ENCODE measurements at places on chromosomes 1 and 21. TPM values are rescaled to one million over a fixed set of nuclear protein-coding genes. Genes with fewer than 3 reads are reported as not detected.
A peak's percentile ranks its signal among the peaks of the same experiment; 100 is the strongest.

GRCh38 chr1:109312246-109312645 lies 5.4 kb upstream of the MYBPHL start:
- peaks cover 53% of the 10 kb centered on the region for H3K36me3 ChIP-seq
- H3K27ac ChIP-seq, result no peak overlapping the region
- no peak for DNase-seq
- peaks cover 16% of the 10 kb centered on the region for H3K4me1 ChIP-seq
- no peak overlapping the region for H3K4me3 ChIP-seq

GRCh38 chr1:65260851-65261473 lies 48.4 kb upstream of the DNAJC6 start:
- DNase-seq, result no peak
- no peaks in the 10 kb centered on the region for H3K27me3 ChIP-seq
- H3K4me3 ChIP-seq, result no peak overlapping the region
- peaks cover 15% of the 10 kb centered on the region for H3K4me1 ChIP-seq
- no peaks in the 10 kb centered on the region for H3K36me3 ChIP-seq
- no peak overlapping the region for H3K27ac ChIP-seq

DNA sequence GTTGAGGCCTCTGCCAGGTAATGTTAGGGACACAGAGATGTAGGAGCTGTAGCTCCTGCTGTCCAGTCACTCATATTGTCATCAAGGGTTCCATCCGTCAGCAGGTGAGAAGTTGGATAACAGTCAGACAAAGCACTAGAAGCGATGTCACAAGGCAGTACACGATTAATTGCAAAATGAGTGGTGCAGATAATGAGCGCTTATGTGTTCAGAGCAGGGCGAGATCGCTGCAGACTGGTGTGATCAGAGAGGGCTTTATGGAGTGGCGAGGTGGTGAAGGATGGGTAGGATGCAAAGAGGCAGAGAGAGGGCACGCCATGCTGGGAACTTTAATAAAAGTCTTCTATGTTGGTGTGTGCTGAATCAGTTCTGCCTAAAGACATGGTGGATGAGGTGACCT lies 8.8 kb downstream of the TMCC2 start:
- DNase-seq, result peak; percentile 31
- H3K36me3 ChIP-seq, result no peaks in the 10 kb centered on the region
- no peak overlapping the region for H3K27ac ChIP-seq
- no peak overlapping the region for H3K4me3 ChIP-seq
- peaks cover 29% of the 10 kb centered on the region for H3K4me1 ChIP-seq
- no peaks in the 10 kb centered on the region for H3K27me3 ChIP-seq

The LCE1E gene
- not detected for total RNA-seq

- DNase-seq, result no peak
- H3K36me3 ChIP-seq, result no peaks in the 10 kb centered on the region
Measured at GRCh38 chr1:99441299-99442095, 177.2 kb downstream of the PLPPR4 start.

GRCh38 chr1:244080343-244080929 lies 29.4 kb downstream of the ZBTB18 start:
- no peak overlapping the region for H3K4me3 ChIP-seq
- no peaks in the 10 kb centered on the region for H3K36me3 ChIP-seq
- DNase-seq, result no peak
- no peak overlapping the region for H3K27ac ChIP-seq

The DVL1 gene
- total RNA-seq, result 66.0 TPM

GRCh38 chr1:246577720-246578106 lies 11.5 kb downstream of the CNST start:
- no peaks in the 10 kb centered on the region for H3K27me3 ChIP-seq
- no peak for DNase-seq
- H3K4me3 ChIP-seq, result no peak overlapping the region
- no peak overlapping the region for H3K27ac ChIP-seq
- H3K36me3 ChIP-seq, result no peaks in the 10 kb centered on the region
- H3K4me1 ChIP-seq, result peaks cover 22% of the 10 kb centered on the region

DNA sequence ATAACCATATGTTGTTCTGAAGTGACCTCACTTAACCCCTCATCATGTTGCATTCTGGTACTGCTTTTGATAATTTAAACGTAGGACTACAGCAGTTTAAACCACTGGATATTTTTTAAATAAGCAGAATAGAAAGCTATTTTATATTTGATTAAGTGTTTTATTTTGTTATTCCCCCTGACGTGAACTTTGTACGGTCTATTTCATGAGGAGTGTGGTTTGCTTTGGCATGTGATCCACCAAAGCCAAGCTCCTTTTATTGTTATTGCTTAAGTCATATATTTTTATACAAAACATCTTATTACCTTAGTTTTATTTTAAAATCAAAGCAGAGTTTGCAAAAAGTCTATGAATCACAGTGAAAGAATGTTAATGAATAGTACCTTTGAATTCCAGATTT lies 101.4 kb upstream of the L1TD1 start:
- no peaks in the 10 kb centered on the region for H3K27me3 ChIP-seq
- no peak overlapping the region for H3K27ac ChIP-seq
- peaks cover 5% of the 10 kb centered on the region for H3K36me3 ChIP-seq
- no peaks in the 10 kb centered on the region for H3K4me1 ChIP-seq
- H3K4me3 ChIP-seq, result no peak overlapping the region
- DNase-seq, result no peak

DNA sequence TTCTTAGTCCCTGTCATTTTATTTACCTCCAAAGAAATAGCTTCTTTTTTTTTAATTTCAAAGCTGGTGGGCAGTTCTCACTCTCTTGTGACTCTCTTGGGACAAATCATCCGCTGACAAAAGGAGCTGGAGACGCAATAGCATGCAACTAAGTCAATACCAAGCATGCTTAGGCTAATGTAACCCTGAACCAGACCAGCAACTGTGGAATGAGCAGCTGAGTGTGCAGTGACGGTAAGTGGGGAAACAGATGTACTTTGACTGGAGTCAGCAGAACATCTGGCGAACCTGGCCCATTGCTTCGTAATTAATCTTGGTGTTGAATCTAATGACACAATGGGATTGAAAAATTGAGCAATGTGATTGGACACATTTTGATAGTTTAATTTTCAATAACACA lies 280.7 kb upstream of the PLXNA2 start:
- peaks cover 2% of the 10 kb centered on the region for H3K4me1 ChIP-seq
- no peaks in the 10 kb centered on the region for H3K27me3 ChIP-seq
- no peak overlapping the region for H3K27ac ChIP-seq

The PADI1 gene
- total RNA-seq, result not detected

GRCh38 chr1:156033011-156033410 lies 12.3 kb upstream of the SSR2 start:
- H3K27me3 ChIP-seq, result no peaks in the 10 kb centered on the region
- no peak for DNase-seq

- H3K4me3 ChIP-seq, result no peak overlapping the region
- H3K36me3 ChIP-seq, result no peaks in the 10 kb centered on the region
- no peaks in the 10 kb centered on the region for H3K4me1 ChIP-seq
- no peaks in the 10 kb centered on the region for H3K27me3 ChIP-seq
Measured at GRCh38 chr1:60033066-60033465, 40.5 kb downstream of the C1orf87 start.

GRCh38 chr1:107897438-107898345 lies 67.3 kb downstream of the VAV3 start:
- no peaks in the 10 kb centered on the region for H3K36me3 ChIP-seq
- no peaks in the 10 kb centered on the region for H3K27me3 ChIP-seq
- H3K27ac ChIP-seq, result peak overlapping the region; percentile 18
- DNase-seq, result no peak
- H3K4me3 ChIP-seq, result no peak overlapping the region

- H3K4me1 ChIP-seq, result no peaks in the 10 kb centered on the region
- no peaks in the 10 kb centered on the region for H3K36me3 ChIP-seq
- no peak overlapping the region for H3K4me3 ChIP-seq
- no peaks in the 10 kb centered on the region for H3K27me3 ChIP-seq
Measured at GRCh38 chr1:24236789-24237371, 49.8 kb upstream of the IFNLR1 start.

The CD1D gene
- 5.3 TPM for total RNA-seq

DNA sequence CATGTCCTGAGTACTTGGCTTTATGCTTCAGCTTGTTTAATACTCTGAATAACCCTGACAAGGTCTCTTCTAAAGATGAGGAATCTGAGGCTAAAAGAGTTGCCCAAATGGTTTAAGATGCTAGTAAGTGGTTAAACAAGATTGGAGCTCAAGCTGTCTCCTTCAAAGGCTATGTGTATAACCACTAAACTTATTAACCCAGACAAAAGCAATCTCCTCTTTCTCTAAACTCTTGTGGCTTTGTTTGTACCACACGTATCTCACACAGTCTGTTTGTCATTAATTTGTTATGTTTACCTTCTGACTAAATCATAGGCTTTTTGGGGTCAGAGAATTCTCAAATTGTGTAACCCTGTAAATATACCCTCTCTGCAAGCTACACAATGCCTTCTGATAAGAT lies 89.9 kb downstream of the HMCN1 start:
- no peaks in the 10 kb centered on the region for H3K4me1 ChIP-seq
- no peak overlapping the region for H3K27ac ChIP-seq
- no peak for DNase-seq
- no peak overlapping the region for H3K4me3 ChIP-seq

DNA sequence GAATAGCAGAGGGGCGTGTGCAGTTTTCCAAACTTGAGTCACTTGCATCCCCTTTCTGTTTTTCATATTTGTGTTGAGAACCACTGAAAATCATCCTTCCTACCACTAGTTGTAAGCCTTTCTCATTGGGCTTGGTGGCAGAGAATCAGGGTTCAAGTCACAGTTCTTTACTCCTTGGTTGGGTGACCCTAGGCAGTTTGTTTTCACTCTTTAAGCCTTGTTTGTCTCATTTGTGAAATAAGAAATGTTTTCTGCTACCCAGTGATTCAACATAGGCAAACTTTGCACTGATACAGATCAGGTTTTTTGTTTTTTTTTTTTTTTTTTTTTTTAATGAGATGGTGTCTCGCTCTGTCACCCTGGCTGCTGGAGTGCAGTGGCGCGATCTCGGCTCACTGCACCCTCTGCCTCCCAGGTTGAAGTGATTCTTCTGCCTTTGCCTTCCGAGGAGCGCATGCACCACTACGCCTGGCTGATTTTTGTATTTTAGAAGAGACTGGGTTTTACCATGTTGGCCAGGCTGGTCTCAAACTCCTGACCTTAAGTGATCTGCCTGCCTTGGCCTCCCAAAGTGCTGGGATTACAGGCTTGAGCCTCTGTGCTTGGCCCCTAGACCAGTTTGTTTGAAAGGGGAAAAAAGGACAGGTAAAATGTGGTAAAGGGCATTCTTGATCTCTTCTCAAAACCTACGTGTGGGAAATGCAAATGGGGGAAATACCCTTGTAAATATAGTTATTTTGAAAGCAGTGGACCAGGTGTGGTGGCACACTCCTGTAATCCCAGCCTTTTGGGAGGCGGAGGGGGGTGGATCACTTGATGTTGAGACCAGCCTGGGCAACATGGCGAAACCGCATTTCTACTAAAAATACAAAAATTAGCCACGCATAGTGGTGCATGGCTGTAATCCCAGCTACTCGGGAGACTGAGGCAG lies 3.2 kb downstream of the CLIC4 start:
- no peak for DNase-seq
- H3K27ac ChIP-seq, result no peak overlapping the region
- H3K4me1 ChIP-seq, result peaks cover 30% of the 10 kb centered on the region
- no peaks in the 10 kb centered on the region for H3K27me3 ChIP-seq
- peak overlapping the region; percentile 82 for H3K4me3 ChIP-seq

DNA sequence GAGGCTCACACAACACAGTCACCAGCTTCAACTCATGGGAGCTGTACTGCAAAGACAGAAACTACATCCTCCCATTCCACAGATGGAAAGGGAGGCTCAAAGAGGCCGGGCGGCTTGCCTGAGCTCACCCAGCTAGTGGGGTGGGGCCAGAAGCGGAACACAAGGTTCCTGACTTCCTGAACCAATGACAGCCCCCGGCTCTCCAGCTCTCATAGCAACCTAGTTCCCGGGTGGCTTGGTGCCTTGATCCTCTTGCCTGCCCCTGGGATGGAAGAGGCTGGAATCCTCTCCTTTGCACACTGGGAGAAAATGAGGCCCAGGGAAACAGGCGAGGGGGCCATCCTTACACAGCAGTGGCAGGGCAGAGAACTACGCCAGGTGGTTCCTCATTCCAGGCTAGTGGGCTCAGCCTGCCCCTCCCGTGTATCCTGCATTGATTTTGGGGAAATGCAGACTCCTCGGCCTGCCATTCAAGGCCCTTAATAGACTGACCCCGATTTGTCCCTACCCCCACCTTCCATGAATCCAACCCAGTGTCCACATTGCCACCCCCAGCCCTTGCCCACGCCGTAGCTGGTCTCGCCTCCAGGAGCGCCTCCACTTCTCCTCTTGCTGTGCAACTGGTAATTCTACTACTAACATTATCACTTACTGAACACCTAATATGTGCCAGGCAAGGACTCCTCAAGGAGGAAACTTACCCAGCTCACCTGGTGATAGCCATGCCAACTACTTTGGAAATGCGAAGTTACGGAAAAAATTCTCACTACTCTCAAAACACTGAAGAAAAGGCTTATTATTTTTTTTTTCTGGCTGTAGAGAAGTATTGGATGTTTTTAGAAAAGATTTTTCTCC lies 5.0 kb downstream of the RAP1GAP start:
- H3K27me3 ChIP-seq, result peaks cover 40% of the 10 kb centered on the region
- H3K36me3 ChIP-seq, result no peaks in the 10 kb centered on the region
- no peak overlapping the region for H3K27ac ChIP-seq
- H3K4me1 ChIP-seq, result peaks cover 17% of the 10 kb centered on the region

The TMEM82 gene
- total RNA-seq, result not detected

The FDPS gene
- total RNA-seq, result 225 TPM

GRCh38 chr1:202018468-202019234 lies 8.3 kb downstream of the ELF3 start:
- peak overlapping the region; percentile 70 for H3K27ac ChIP-seq
- no peak overlapping the region for H3K4me3 ChIP-seq
- no peaks in the 10 kb centered on the region for H3K27me3 ChIP-seq
- no peaks in the 10 kb centered on the region for H3K4me1 ChIP-seq
- peak; percentile 90 for DNase-seq

GRCh38 chr1:171898941-171899340 lies 57.6 kb downstream of the DNM3 start:
- no peaks in the 10 kb centered on the region for H3K36me3 ChIP-seq
- H3K4me3 ChIP-seq, result no peak overlapping the region
- H3K4me1 ChIP-seq, result no peaks in the 10 kb centered on the region
- DNase-seq, result no peak
- H3K27me3 ChIP-seq, result no peaks in the 10 kb centered on the region

The MAP3K6 gene
- total RNA-seq, result 144 TPM

The SPSB1 gene
- total RNA-seq, result 29.0 TPM

The USH2A gene
- total RNA-seq, result not detected

GRCh38 chr21:42427809-42428419 lies 24.2 kb downstream of the UBASH3A start:
- H3K4me1 ChIP-seq, result peaks cover 12% of the 10 kb centered on the region
- H3K27me3 ChIP-seq, result no peaks in the 10 kb centered on the region
- no peaks in the 10 kb centered on the region for H3K36me3 ChIP-seq
- H3K27ac ChIP-seq, result no peak overlapping the region

The SPRR2E gene
- not detected for total RNA-seq
